GM23338 (cell line): ENCODE measurements at places on chromosomes 11 and 22. TPM values are rescaled to one million over a fixed set of nuclear protein-coding genes. Genes with fewer than 3 reads are reported as not detected.

Gene OPCML
- total RNA-seq, result 2.4 and 4.4 TPM in 2 replicates

DNA sequence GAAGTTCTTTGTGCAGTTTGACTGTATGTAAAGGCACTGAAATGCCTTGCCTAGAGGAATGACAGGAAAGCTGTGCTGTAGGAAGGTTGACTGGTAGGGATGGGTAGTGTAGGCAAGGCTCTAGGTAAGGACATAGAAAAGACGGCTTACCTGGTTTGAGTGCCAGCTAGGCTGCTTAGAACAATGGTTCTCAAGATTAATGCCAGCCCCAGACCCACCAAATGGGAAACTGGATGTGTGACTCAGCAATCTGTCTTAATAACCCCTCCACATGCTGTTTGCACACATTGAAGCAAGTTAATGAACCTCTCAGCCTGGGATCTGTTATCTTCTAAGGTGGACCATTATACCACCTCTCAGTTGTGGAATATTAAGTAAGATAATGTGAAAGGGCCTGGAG is 3.7 kb downstream of the RPS3 start:
- no peak for DNase-seq
- no peaks in the 10 kb centered on the region for H3K27me3 ChIP-seq
- peaks cover 29% of the 10 kb centered on the region for H3K4me1 ChIP-seq
- 0 out of 2 replicates have a peak overlapping the region, but pooled peaks have one; percentile 88 for H3K4me3 ChIP-seq

- H3K4me1 ChIP-seq, result peaks cover 19% of the 10 kb centered on the region
- H3K36me3 ChIP-seq, result peaks cover 5% of the 10 kb centered on the region; the same call in 1 of the 2 replicates
- H3K27me3 ChIP-seq, result no peaks in the 10 kb centered on the region
- H3K27ac ChIP-seq, result no peak overlapping the region
- no peak for DNase-seq
Observed at GRCh38 chr11:126214441-126214840, 2.9 kb downstream of the FAM118B start.

Gene UQCR10
- total RNA-seq, result 78.0 and 91.3 TPM in 2 replicates

Gene BDNF
- total RNA-seq, result 5.1 and 6.8 TPM in 2 replicates

DNA sequence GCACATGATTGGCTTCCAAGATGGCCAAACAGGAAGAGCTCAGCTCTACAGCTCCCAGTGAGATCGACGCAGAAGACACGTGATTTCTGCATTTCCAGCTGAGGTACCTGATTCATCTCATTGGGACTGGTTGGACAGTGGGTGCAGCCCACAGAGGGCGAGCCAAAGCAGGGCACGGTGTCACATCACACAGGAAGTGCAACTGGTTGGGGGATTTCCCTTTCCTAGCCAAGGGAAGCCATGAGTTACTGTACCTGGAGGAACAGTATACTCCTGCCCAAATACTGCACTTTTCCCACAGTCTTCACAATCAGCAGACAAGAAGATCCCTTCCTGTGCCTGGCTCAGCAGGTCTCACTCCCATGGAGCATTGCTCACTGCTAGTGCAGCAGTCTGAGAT is 131.2 kb downstream of the DLG2 start:
- H3K4me1 ChIP-seq, result peaks cover 8% of the 10 kb centered on the region
- DNase-seq, result no peak
- no peak overlapping the region for H3K4me3 ChIP-seq
- no peaks in the 10 kb centered on the region for H3K36me3 ChIP-seq
- no peaks in the 10 kb centered on the region for H3K27me3 ChIP-seq
- H3K27ac ChIP-seq, result no peak overlapping the region

Gene DGAT2
- 1.6 and 2.6 TPM in 2 replicates for total RNA-seq

GRCh38 chr22:42343531-42344081 is 73.2 kb upstream of the TCF20 start:
- H3K27me3 ChIP-seq, result peaks cover 17% of the 10 kb centered on the region
- H3K27ac ChIP-seq, result no peak overlapping the region
- DNase-seq, result peak; percentile 76
- H3K36me3 ChIP-seq, result no peaks in the 10 kb centered on the region
- peak overlapping the region; percentile 54; the same call in 1 of the 2 replicates for H3K4me3 ChIP-seq
- peaks cover 27% of the 10 kb centered on the region for H3K4me1 ChIP-seq

DNA sequence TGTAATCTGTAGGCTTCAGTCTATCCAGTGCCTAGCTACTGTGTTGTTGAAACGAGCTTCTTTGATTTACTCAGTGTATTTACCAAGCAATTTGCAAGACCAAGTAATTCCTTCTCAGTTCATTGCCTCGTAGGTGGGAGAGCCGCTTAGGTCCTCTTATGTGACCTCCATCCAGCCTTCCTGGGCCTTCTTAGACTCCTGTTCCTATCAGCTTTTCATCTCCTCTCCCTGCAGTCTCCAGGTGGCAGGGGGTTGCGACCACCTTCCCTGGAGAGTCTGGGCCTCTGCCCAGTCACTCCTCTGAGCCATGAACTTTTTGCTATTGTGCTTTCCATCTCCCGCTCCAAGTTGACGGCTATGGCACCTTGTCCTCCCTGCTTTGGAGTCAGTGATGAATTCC is 251.8 kb downstream of the KIRREL3 start:
- no peak overlapping the region for H3K27ac ChIP-seq
- no peaks in the 10 kb centered on the region for H3K27me3 ChIP-seq
- no peak overlapping the region for H3K4me3 ChIP-seq
- H3K4me1 ChIP-seq, result peaks cover 5% of the 10 kb centered on the region; the same call in 1 of the 2 replicates

DNA sequence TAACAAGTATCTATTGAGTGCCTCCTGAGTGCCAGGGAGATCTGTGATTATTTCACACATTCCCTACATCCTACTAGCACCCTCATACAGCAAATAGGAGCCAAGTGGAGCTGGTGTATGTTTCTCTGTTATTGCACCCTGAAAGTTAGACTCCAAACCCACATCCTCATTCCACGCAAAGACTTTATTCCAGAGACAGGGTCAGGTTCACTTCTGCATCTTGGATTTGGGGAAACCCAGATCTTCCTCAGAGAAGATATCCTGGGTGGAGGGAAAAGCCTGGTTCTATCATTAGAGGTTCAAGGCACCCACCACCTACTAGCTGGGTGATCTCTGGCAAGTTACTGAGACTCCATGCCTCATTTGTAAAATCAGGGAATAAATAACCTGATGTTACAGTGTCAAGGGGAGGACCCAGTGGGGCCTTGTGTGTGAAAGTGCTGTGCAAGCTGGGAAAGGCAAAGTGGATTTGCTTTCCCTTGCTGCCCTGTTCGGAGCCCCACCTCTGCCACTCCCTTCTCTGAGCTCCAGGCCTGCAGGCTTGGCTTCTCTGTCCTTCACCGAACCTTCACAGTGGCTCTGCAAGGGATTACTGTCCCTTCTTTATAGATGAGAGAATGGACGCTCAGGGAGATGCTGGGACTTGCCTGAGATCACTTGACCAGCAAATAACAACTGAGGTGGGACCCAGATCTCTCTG is 991 bp upstream of the SLCO2B1 start:
- no peak overlapping the region for H3K27ac ChIP-seq
- H3K4me1 ChIP-seq, result no peaks in the 10 kb centered on the region
- H3K4me3 ChIP-seq, result no peak overlapping the region
- DNase-seq, result no peak

GRCh38 chr11:128271401-128271800 is 316.0 kb downstream of the ETS1 start:
- no peaks in the 10 kb centered on the region for H3K27me3 ChIP-seq
- no peak overlapping the region for H3K27ac ChIP-seq
- DNase-seq, result no peak

DNA sequence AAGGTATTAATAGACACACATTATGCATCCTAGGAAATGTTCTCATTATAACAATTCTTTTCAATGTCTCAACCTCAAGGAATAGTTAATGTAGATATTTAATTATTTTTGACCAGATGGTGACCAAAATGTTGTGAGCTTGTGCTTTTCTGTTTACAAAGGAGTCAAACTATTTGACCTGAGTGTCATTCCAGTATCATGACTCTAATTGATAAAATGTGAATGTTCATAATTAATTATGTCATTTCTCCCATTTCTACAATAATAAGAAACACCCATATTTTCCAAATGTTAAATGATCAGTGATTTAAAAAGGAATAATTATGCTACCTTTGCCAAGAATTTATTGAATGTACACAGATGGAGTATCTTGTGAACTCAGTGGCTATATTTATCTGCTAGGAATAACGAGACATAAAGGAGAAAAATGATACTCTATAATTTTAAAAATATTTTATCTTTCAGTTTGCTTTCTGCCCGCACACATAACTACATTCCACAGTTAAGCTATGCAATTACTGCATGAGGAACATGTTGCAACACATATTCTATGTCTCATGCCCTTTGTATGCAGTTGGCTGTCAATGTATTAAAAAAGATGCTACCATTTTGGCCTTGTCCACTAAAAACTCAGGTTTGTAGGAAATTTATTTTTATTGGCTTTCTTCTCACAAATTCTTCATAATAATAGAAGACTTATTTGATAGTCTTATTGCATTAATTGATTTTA is 376.7 kb upstream of the CCDC179 start:
- H3K27ac ChIP-seq, result no peak overlapping the region

Gene CHEK1
- 96.4 and 102 TPM in 2 replicates for total RNA-seq

- H3K4me3 ChIP-seq, result no peak overlapping the region
- no peaks in the 10 kb centered on the region for H3K36me3 ChIP-seq
- H3K27me3 ChIP-seq, result no peaks in the 10 kb centered on the region
- no peak overlapping the region for H3K27ac ChIP-seq
- no peak for DNase-seq
Observed at GRCh38 chr22:27772984-27773498, 28.5 kb downstream of the MN1 start.

- H3K36me3 ChIP-seq, result no peaks in the 10 kb centered on the region
- H3K27me3 ChIP-seq, result peaks cover 38% of the 10 kb centered on the region
- no peak for DNase-seq
- no peak overlapping the region for H3K4me3 ChIP-seq
- no peak overlapping the region for H3K27ac ChIP-seq
Observed at GRCh38 chr22:20014526-20015186, 2.0 kb downstream of the ARVCF start.

DNA sequence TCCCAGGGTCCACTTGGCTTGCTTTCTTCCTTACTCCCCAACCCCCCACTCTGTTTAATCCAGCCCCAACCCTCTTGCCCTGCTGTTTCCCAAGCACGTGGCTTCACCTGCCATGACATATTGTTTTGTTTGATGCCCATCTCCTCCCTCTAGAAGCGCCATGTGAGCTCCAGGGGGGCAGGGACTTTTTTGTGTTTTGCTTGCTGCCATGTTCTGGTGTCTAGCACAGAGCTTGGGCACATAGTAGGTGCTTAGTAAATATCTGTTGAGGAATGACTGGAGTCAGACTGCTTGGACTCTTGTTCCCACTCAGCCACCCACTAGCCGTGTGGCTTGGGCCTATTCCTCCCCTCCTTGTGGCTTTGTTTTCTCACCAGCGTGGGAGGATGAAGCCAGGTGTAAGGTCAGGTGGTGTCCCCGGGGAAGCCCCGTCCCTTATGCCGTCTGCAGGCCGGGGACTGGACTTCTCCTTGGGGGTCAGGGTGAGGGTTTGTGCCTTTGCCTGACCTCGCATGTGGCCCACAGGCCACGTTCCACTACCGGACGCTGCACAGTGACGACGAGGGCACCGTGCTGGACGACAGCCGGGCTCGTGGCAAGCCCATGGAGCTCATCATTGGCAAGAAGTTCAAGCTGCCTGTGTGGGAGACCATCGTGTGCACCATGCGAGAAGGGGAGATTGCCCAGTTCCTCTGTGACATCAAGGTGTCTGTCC is 3.8 kb downstream of the AIP start:
- DNase-seq, result no peak
- no peaks in the 10 kb centered on the region; the same call in 1 of the 2 replicates for H3K4me1 ChIP-seq
- no peak overlapping the region for H3K27ac ChIP-seq
- H3K36me3 ChIP-seq, result no peaks in the 10 kb centered on the region; the same call in 1 of the 2 replicates
- H3K27me3 ChIP-seq, result peaks cover 8% of the 10 kb centered on the region

Gene SOX10
- total RNA-seq, result 2.1 and 2.3 TPM in 2 replicates

DNA sequence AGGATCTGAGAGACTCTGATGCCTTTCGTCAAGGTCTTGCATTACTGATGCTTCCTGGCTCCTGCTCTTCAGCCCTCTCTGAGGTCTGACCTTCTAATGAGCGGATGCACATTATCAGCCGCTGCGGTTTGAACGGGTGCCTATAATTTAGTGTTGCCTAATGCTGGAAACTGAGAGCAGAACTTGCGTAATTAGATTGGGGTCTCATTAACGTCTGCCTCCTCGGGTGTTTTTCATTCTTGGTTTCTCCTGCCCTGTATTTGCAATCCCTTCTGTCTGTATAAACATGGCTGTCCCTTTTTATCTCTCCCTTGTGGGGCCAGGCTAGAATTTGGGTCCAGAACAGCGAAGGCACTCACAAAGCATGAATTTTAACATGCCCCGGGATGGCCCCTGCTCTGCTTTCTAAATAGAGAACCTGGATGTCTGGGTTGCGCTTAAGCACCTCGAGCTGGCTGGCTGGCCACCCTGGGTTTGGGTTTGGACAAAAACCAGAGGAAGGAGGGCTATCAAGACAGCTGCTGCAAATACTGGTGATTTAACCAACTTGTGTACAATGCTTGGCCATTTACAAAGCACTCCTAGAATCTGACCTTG is 118.6 kb downstream of the TIMP3 start:
- H3K27me3 ChIP-seq, result no peaks in the 10 kb centered on the region
- peaks cover 8% of the 10 kb centered on the region; the same call in 1 of the 2 replicates for H3K36me3 ChIP-seq
- no peak overlapping the region for H3K4me3 ChIP-seq

- no peak overlapping the region for H3K27ac ChIP-seq
- H3K4me3 ChIP-seq, result no peak overlapping the region
- no peaks in the 10 kb centered on the region; the same call in 1 of the 2 replicates for H3K4me1 ChIP-seq
- H3K36me3 ChIP-seq, result no peaks in the 10 kb centered on the region
Observed at GRCh38 chr11:128701086-128701485, 7.2 kb downstream of the FLI1 start.

DNA sequence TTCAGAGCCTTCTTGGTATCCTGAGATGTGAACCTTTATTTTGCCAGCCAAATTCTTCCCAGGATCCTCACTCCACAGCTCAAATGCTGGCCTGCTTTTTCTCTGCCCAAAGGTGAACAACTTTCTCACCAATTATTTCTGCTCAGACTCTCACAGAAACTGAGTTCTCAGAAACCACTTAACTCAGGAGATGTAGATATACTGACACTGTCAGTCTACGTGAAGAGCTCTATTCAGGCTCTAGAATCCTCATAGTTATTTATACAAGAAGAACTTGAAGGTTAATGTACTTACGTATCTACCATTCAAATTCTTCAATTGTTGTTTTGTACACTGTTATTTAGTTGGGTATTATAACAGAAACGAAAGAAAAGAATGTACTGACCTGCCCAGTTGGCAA is 666.1 kb downstream of the CNTN5 start:
- no peaks in the 10 kb centered on the region for H3K27me3 ChIP-seq
- H3K36me3 ChIP-seq, result no peaks in the 10 kb centered on the region
- H3K27ac ChIP-seq, result no peak overlapping the region

DNA sequence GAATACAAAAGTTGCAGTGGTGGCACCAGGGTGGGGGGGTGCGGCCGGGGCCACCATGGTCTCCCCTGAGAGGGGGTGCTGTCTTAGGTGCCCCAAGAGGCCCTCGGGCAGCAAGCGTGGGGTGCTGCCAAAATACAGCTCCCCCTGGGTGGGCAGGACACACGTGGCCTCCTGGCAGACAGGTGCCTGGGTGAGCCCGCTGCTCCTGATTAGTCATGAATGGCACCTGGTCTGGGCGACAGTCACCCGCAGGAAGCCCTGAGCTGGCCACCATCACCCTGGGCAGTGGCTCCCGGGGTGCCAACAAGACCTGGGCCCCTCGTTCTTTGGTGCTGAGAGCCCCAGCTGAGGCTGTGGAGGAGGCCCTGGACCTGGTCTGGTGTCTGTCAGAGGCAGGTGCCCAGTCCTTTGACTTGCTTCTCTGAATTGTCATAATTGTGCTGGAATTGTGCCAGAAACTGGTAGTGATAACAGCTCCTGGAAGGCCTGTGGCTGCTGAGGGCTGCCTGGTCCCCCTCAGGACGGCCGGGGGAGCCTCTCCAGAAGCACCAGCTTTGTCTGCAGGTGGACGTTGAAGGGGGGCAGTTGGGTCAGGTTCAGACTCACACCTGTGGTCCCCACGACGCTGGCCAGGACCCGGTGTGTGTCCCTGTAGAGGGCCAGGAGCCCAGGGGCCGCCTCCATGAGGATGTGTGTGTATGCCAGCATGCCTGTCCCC is 14.8 kb downstream of the ALG12 start:
- no peaks in the 10 kb centered on the region for H3K36me3 ChIP-seq
- H3K27ac ChIP-seq, result no peak overlapping the region
- H3K4me1 ChIP-seq, result no peaks in the 10 kb centered on the region
- DNase-seq, result no peak
